ENCODE measurements at places on chromosomes 6 and 20.
A peak's percentile ranks its signal among the peaks of the same experiment; 100 is the strongest.

DNA sequence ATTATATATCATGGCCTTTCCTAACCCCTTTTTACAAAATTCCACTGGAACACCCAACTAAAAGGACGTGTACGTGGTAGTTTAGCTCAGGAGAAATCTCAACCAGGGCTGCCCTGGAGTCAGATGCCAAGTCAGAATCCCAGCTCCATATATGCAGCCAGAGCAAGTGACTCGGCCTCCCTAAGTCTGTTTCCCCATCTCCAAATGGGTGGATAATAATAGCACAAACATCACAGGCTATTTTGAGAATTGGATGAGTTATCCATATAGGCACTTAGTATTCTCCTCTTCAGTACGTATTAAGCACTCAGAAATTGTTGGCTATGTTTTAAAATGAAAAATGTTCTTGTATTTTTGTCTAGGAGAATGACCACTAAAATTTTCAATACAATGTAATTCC lies 481.5 kb downstream of the CD109 start:
- no peak for DNase-seq

DNA sequence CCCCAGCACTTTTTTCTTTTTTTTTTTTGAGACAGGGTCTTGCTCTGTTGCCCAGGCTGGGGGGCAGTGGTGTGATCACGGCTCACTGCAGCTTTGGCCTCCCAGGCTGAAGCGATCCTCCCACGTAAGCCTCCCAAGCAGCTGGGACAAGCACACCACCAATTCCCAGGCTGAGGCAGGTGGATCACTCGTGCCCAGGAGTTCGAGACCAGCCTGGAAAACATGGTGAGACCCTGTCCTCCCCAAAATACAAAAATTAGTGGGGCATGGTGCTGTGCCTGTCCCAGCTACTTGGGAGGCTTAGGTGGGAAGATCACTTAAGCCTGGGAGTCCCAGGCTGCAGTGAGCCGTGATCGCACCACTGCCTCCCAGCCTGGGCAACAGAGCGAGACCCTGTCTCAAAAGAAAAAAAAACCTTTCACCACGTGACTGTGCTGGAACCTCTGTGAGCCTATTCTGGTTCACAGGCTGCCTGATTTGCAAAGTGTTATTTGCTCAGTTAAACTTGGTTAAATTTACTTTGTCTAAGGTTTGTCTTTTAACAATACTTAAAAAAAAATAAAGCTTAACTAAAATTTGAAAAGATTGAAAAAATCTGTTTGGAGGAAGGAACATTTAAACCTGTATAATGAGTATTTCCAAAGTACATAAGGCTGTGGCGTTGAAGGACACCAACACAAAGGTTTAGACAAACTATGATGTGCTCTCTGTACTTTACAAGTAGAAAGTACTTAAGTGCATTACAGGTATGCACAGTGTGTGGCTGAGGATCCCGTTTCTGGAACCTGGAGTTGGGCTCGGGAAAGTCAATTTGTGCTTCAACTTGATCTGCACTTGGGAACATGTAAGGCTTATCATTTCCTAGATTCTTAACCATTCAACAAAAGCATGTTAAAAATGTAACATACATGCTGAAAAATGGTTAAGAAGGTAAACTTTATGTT lies 55.0 kb downstream of the PPP1R3G start:
- DNase-seq: peak; percentile 38

- no peak for DNase-seq
Measured at GRCh38 chr6:118710616-118711015, 59.2 kb upstream of the CEP85L start.

DNA sequence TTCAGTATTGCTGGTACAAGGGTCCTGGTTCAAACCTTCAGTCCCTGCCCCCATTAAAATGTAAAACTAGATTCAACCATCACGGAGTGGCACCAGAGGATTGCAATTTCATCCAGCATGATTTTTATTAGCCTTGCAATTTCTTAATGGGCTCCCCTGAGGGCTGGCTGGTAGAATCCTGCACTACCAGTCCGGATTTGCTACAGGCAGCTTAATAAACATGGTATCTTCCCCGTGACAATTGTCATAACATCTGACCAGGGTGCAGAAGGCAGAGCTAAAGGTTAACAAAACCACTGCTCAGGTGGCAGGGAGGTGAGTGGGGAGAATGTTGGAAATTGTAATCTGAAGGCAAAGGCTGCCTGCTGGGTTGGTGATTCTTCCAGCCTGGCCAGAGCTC lies 94.5 kb downstream of the PKHD1 start:
- DNase-seq: no peak

- DNase-seq: no peak
Measured at GRCh38 chr20:32988008-32988407, 16.2 kb downstream of the SUN5 start.

- DNase-seq: no peak
Measured at GRCh38 chr6:100260584-100260983, 204.1 kb downstream of the SIM1 start.

GRCh38 chr6:118639054-118639964 lies 12.1 kb downstream of the CEP85L start:
- DNase-seq: no peak

DNA sequence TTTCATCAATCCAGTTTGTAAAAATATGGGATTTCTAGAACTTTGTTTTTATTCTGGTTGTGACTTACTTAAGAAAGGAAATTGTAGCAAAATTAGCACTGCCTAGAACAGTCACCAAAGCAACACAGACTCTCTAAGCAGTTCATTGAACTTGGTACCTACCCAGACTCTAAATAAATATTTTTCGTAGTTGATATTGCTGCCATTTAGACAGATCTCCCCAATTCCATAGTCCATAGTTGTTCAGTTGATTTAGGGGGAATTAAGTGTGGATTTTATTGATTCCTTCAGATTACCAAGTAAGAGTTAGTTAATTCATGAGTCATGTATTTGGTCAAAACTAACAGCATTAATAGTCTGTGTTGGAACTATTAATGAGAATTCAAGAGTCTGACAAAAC lies 822.5 kb downstream of the DHX35 start:
- no peak for DNase-seq

GRCh38 chr6:141105481-141105880 lies 1027.2 kb upstream of the GJE1 start:
- DNase-seq: no peak

DNA sequence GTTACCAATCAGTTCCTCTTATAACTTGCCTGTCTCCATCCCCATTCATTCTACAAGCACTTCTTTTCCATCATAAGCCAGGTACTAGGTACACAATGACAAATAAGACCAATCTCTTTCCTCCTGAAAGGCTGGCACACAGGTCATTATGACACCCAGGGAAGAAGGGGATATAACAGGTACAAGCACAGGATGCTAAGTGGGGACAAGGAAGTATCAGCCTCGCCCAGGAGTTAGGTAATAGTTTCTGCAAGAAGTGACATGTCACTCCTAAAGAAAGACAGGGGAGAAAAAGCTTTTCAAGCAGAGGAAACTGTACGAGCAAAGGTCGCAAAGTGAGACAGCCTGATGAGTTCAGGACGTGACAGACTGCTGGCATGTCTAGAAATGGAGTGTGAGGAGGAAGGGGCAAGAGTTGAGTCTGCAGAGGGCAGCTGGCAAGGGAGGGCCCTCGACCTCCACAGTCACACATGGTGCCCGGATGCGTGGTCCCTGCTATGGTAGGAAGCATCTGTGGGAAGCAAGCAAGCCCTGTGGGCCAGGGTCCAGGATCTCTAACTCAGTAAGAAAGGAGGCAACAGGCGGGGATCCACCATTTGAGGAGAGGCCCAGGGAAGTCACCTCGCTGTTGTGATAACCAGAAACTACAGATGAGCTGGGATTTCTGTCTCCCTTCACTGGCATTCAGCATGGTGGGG lies 40.4 kb downstream of the GPLD1 start:
- DNase-seq: no peak

GRCh38 chr6:45705137-45705855 lies 310.4 kb downstream of the CLIC5 start:
- no peak for DNase-seq

DNA sequence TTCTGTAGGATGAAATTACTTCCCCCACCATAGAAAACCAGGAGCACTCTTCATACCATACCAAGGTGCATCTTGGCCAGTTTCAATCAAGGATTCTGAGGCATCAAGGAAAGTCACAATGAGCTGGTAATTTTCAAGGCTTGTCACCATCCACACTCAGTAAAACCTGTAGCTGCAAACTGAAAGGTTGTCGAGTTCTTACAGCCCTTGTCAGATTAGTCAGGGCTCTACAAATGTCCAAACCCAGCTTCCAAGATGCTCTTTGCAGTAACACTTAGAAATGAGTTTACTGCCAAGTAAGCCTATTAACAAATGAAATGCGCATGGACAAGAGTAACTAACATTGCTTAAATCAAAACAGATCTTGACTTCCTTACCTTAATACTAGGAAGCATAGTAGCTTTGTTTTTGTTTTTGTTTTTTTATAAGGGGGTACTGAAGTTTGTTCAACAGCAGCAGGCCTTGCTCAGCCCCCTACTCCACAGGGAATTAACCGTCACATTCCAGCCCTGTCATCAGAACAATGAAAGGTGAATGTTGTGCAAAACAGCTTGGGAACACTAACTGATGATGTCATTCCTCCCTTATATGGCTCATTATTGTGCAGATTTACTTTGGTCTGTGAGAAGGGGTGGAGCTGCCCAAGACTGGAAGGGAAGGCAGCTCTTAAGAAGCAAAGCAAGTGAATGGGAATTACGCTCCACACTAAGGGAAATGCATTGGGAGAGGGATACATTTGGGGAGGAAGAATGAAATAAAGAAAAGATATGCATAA lies 49.9 kb upstream of the TMEM30A start:
- no peak for DNase-seq

GRCh38 chr6:148611213-148611612 lies 135.6 kb upstream of the UST start:
- DNase-seq: no peak

DNA sequence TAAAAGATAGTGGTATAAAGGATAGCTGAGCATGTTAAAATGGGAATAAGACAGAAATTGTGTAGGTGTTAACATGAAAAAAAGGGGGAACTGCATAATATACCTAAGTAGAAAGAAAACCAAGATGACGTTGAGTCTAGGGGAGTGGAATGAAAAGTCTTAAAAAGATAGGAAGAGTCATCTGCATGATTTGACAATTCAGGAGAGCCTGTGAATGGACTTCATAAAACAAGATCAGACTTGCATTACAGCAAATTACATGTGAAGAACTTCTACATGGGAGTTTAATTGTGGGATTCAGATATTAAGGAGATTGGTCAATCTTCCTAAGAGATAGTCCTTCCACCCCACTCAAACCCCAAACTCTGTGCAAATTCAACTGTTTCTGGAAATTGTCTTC lies 85.5 kb downstream of the WASF1 start:
- no peak for DNase-seq

- DNase-seq: no peak
Measured at GRCh38 chr6:165056292-165056691, 253.1 kb downstream of the C6orf118 start.

DNA sequence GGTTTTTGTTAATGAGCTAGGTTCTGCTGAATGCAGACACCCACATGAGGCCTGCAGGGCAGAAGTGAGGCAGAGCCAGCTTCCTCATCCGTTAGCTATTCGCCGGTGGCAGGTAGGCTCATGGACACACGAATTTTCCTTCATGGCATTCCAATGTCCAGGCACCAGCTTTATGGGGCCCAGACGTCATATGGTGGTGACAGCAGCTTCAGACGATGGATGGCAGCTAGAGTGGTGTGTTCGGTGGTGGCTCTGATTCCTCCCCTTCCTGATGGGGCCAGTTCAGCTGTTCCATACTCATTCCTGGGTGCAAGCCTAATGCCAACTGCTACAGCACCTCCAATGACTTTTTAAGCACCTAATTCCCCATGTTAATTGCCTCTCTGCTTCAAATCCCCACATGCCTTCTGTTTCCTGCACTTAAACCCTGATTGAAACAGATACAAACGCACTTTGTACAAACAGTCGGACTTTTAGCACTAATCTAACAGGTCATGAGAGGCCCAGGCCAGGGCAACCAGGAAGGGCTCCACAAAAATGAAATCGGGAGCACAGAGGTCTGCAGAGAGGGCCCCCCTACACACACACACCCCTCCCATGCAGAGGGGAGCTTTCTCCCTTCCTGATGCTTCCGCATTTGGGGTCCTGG lies 35.7 kb upstream of the MLN start:
- DNase-seq: no peak

DNA sequence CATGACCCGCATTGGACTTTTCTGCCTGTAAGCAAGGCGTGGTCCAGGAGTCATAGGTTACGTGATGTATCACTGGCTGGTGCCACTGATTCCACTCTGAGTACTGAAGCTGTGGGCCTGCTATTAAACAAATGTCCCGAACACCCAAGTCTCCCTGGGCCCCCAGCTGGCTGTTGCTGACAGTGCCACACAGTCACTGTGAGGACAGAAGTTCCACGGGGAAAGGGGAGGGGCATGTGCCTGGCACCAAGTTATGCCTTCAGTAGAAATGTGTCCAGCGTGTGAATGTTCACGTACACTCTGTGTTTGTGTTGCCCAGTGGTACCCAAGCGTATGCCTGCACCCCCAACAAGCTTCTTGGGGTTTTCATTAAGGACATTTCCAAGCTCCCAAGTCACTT lies 171.4 kb upstream of the QKI start:
- no peak for DNase-seq

DNA sequence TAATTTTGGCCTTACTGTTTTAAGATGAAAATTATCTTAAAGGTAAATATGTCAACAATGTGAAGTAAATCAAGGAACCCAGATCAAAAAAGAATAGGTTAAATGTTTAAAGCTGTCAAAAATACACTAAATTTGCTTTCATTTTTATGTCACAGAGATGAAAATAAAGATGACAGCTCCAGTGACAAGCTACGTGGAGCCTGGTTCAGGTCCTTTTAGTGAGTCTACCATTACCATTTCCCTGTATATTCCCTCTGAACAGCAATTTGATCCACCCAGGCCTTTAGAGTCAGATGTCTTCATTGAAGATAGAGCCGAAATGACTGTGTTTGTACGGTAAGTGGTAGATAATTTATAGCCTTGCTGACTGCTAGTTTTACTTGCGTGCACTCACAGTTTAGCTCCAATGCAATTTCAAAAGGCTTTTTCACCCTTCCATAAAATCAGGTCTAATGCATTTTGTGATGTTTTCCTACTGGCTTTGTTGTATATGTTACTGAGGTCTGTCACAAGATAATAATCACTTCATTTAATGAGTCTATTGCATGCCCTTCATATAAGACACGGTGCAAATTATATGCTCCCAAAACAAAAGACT lies 1.9 kb downstream of the HEBP2 start:
- no peak for DNase-seq

Data from activated CD8-positive, alpha-beta memory T cell treated with anti-CD3 and anti-CD28 coated beads, Interleukin-2, amount 50 U/mL, for 48 hours (primary cell).